ENCODE measurements at places on chromosomes 7 and 10.

DNA sequence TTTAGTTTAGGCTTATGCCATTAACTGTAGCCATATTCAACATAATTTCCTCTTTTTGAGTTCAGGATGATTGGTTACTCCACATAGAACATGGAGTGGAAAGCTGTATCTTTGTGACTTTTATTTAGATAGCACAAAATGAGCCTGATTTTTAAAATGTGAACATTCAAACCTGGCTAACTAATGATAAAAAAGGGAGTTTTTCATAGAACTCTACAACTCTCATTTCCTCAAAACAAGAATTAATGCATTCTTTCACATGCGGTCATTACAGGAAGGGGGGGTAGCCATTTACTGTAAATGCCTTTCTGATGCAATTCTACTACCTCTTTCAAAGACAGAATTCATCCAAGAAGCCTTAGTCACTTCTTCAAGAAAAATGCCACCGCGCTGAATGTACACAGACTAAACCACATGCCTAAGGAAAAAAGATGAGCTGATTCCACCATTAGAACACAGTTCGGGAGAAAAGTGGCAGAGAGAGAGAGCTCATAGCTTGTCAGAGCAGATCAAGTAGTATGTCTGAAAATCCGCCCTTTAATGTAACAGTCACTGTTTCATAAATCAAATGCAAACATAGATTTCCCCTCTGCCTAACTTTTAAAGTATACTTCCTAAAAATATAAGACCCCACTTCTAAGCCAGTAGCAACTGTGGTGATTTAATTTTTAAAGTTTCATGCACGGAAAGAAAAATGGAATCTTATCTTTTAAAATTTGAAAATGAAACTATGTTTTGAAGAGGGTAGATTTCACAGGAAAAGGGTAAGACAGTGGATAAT, 226.4 kb upstream of the KLF14 start:
- peak; percentile 100 for DNase-seq

DNA sequence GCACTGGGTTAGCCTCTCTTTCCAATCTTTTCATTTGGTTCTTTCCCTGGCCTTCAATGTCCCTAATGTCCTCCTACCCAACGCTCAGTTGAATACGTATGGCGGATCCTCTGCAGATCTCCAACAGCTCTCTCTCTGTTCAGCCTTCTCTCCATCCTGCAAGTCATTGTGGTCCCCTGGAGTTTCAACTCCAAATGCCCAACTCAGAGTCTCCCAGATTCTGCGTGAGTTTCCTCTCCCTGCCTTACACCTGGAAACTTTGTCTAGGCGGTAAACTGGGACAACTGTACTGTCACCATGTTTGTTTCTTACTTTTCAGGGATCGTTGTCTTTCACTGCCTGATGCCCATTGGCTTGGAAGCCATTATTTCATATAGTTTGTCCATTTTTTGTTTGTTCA, 273.1 kb downstream of the TNS3 start:
- DNase-seq: no peak

- DNase-seq: peak; percentile 74
These were observed 281.1 kb downstream of the CCDC3 start for GRCh38 chr10:12720217-12720981.

DNA sequence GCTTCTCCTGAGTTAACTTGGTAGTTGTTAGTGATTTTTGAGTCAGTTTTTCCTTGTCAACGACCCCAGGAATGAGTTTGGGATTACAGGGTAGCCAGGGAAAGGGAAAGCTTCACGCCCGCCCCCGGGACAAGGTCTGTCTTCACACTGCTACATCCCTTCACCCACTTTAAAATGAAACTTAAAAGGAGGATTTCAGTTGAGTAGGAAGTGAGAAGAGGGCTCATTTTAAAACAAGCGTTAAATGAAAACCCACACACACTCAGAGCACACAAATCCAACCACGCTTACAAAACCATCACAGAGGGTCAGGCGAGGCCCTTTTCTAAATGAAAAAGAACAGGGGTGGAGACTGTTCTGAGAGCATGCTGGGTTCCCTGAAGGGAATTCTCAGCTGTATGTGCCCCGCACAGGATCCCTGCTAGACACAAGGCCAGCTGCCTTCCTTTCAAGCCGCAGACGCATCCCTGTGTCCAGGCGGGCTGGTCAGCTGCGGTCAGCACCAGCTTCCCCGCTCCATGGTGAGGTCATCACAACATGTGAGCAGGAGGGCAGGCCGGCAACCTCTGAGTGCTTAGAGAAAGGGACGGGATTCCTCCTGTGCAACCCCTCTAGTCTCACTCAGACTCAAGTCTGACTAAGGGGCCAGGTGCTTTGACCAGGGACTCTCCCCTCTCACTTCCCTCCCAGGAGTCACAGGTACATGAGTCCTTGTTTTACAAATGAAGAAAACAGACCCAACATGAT, 111.8 kb downstream of the EGFR start:
- peak; percentile 40 for DNase-seq

GRCh38 chr10:30865141-30865926, 166.3 kb downstream of the ZNF438 start:
- DNase-seq: no peak

GRCh38 chr10:23147035-23147434, 45.1 kb upstream of the PTF1A start:
- no peak for DNase-seq

GRCh38 chr7:40437498-40437897, 302.7 kb downstream of the SUGCT start:
- peak; percentile 98 for DNase-seq

All from fibroblast of skin of scalp (primary cell).